ENCODE measurements at places on chromosomes 12 and 14. TPM values are rescaled to one million over a fixed set of nuclear protein-coding genes. Genes with fewer than 3 reads are reported as not detected.
A peak's percentile ranks its signal among the peaks of the same experiment; 100 is the strongest.

DNA sequence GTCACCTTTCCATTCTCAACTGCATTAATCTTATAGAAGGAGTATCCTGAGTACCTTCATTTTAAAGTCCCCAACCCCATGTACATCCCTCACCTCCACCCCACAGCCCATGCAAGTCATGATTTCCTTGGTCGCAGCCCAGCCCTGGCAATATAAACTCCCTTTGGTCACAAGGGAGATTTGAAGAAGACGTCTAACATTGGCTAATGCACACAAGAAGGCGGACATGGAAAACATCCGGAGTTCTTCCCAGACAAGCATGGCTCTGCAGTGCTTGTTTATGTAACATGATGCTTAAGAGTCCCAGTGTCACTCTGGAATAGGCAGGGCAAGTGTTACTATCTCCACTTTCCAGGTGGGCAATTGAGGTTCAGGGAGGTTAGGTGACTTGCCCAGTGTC, 277.6 kb downstream of the DPF3 start:
- no peak for DNase-seq

DNA sequence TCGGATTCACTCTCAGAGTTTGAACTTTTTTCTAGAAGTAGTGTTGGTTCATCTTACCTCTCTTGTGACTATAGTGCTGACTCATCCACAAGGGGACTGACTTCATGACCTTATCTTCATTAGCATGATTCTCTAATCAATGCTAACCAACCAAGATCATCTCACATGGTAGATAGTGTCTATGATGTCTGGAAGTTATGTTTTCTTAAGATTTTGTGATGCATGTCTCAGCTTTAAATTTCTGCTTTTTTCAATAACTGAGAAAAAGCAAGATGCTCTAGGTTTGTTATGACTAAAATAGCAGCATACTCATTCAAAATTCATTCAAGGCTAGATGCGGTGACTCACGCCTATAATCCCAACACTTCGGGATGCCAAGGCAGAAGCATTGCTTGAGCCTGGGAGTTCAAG, 12.3 kb upstream of the SLC35E3 start:
- DNase-seq = no peak

The NAA25 gene
- 24.9 TPM for total RNA-seq

GRCh38 chr14:80109055-80109454, 102.2 kb downstream of the DIO2 start:
- DNase-seq = no peak

The ANKRD33 gene
- total RNA-seq = not detected

- no peak for DNase-seq
Measured at GRCh38 chr12:5969974-5970690, 25.1 kb upstream of the ANO2 start.

DNA sequence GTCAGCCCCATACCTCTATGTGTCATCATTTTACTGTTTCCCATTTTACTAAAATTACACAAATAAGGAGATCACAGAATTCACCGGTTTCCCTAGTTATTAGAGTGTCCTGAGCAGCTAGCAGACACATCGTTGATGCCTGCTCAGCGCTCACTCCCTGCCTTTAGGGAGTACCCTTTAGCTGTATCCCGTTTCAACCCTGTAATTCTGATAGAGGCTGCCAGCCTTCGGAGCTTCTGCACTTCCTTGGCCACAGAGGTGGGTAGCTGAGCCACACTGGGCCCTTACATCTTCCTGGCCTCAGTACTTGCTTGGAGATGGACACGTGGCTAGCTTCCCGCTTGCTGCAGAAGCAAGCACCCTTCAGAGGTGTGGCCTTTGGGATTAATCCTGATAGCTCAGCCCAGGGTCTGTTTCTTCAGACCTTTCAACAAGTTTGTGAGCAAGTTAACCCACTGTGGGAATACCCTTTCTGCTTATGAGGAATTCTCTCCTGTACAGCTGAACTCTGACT, 14.3 kb upstream of the FBXW8 start:
- DNase-seq = no peak

GRCh38 chr12:27515671-27516070, 8.3 kb upstream of the PPFIBP1 start:
- DNase-seq = no peak

- no peak for DNase-seq
Measured at GRCh38 chr12:52494100-52494499, 1.0 kb upstream of the KRT6A start.

The GALNT6 gene
- total RNA-seq = 29.7 TPM

The ITPK1 gene
- 64.8 TPM for total RNA-seq

GRCh38 chr12:29781705-29782266, 2.0 kb downstream of the TMTC1 start:
- DNase-seq = no peak

The CREBL2 gene
- total RNA-seq = 18.3 TPM

The GPD1 gene
- total RNA-seq = 9.2 TPM

DNA sequence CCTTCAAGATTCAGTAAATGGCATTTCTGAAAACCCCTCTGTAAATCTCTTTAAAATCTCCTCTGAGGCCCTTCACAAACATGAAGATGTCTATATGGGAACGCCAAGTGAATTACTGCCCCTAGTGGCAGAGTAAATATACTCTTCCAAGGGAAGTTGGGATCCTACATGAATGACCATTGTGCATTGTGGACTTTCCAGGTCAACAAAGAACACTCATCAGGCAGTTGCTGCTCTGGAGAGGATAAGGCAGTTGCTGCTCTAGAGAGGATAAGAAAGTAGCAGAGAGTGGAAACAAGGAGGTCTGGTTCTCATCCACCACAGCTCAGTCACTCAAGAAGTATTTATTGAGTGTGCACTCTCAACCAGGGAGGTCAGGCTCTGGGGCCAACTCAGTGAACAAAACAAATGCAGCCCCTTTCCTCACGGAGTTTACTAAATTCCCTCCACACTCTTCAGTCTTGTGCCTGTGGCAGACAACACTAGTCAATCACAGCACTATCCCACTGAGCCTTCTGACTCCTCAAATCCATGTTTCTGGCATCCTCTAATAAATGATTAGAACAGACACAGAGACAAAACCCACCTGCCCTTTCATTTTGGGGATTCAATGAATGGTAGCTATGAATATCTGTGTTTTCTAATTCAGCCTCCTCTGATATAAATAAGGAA, 52.9 kb downstream of the SVOP start:
- DNase-seq = no peak

The SAMD15 gene
- total RNA-seq = not detected

DNA sequence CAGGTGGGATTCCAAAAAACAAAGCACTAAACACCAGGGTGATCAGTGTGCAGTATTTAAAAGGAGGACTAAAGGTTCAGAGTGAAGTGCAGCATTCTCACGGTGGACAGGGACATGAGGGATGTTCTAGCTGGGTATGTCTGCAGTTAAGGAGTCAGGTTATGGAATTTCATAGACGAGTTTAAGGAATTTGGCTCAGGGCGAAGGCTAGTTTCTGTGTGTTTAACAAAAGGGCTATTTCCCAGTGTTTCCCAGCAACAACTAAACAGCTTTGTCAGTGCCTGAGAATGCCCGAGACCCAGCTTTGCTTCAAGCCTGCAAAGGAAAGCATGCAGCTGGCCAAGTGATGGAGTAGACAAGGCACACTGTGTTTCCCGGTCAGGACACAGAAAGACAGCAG, 7.0 kb downstream of the KRT1 start:
- DNase-seq = no peak

The CKAP4 gene
- 41.4 TPM for total RNA-seq

DNA sequence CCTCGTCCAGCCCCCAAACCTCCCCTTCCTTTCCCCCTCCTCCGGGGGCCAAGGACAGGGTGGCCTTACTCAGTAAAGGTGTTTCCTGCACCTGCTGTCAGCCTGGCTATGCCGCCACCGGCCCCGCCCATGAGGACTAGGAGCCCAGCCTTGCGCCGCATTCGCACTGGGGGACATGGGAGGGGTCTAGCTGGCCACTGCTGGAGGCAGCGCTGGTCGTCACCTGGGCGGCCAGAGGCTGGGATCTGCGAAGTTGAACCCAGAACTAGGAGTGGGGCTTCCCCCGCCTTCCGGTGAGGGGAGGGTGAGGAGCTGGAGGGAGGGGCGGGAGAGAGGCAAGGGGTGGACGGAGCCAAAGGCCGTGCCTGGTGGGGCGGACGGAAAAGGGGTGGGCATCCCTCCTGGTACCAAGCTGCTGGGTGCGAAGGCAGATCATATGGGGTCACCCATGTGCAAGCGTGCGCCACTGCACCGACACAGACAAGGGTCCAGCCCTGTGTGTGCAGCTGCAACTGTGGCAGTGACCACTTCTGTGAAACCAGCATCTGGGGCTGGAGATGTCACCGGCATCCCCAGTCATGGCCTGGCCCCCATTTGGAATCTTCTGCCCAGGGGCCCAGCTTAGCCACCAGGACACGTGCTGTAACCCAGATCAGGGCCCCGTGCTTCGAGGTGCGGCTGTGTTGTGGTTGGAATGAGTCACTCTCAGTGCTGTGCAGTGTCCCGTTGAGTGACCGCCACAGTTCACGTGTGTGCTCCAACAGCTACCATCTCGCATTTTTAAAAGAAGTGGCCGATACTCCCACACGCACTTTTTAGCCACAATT, 8.5 kb downstream of the AMN start:
- peak; percentile 61 for DNase-seq

GRCh38 chr12:57128519-57129247, 400 bp downstream of the LRP1 start:
- peak; percentile 19 for DNase-seq

The SLC39A2 gene
- total RNA-seq = not detected

DNA sequence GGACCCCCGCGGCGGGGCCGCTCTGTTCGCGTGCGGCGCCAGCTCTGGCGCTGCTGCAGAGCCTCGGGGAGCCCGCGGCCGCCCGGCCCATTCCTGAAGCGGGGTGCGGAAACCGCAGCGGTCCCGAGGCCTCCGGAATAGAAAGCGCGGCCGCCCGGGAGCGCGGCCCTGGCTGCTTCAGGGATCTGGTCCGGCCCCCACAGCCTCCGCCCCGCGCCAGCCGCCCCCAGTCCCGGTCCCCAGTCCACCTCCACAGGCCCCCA, 204 bp downstream of the HSP90AA1 start:
- no peak for DNase-seq

DNA sequence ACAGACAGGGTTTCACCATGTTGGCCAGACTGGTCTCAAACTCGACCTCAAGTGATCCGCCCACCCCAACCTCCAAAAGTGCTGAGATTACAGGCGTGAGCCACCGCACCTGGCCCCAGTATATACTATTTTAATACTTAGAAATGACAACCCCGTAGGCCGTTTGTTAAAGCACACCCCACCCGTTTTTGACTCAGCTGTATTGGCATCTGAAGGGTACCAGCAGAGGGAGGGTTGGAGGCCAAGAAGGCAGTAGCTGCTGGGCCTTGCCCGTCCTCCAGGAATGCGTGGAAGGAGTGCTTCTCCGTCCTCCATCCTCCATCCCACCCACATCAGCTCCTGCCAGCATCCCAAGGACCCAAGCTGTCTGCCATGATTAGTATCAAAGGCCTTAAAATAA, 6.3 kb upstream of the NIN start:
- no peak for DNase-seq

DNA sequence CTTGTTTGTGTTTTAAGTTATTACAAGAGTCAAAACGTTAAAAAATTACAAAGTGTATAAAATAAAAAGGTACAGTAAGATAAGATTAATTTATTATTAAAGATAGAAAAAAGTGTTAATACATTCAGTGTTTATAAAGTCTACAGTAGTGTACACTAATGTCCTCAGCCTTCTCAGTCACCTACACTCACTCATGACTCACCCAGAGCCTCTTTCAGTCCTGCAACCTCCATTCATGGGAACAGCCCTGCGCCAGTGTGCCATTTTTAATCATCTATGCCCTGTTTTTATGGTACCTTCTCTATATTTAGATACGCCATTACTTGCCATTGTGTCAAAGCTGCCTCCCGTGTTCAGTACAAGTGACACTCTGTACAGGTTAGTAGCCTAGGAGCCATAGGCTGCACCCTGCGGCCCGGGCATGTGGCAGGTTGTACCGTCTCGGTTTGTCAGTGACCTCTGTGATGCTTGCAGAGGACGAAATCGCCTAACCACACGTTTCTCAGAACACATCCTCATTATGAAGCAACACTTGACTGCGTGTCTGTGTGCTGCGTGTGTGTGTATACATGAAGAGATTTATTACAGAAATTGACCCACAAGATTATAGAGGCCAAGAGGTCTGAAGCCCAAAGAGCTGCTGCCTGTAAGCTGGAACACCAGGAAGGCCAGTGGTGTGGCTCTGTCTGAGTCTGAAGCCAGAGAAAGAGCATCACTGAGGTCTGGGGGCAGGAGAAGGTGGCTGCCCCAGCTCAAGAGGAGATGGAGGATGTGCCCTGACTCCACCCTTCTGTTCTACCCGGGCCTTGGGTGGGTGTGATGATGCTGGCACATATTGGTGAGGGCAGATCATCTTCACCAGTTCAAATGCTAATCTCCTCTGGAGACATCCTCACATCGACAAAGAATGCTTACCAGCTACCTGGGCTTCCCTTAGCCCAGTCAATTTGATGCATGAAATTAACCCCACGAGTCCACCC, 116.6 kb upstream of the C14orf180 start:
- no peak for DNase-seq

DNA sequence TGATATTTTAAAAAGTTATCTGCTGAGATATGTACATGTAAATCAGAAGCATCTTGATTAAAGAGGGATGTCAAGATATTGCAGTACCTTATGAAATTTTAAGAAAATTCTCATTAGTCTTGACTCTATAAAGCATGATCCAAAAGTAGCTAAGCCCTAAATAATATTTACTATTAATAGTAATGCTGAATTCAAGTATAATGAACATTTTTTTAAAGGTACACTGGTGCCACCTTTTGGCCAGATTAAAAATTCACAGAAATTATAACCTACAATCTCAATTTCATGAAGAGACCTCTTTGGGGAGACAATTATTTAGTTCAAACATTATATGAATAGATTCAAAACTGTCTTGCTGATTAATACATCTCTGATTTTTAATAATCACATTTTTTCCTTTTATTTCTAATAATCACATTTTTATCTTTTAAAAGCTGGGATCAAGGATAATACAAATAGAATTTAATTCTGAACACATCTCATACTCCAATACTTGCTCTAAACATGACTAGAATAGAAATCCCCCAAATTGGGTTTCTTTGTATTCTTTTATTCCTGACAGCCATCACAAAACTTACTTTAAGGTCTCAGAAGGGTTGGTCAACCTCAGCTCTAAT, 13.4 kb downstream of the AKAP5 start:
- DNase-seq = no peak

GRCh38 chr14:100443603-100444002, 120.5 kb downstream of the SLC25A47 start:
- DNase-seq = no peak

The PPP2R3C gene
- 13.5 TPM for total RNA-seq

DNA sequence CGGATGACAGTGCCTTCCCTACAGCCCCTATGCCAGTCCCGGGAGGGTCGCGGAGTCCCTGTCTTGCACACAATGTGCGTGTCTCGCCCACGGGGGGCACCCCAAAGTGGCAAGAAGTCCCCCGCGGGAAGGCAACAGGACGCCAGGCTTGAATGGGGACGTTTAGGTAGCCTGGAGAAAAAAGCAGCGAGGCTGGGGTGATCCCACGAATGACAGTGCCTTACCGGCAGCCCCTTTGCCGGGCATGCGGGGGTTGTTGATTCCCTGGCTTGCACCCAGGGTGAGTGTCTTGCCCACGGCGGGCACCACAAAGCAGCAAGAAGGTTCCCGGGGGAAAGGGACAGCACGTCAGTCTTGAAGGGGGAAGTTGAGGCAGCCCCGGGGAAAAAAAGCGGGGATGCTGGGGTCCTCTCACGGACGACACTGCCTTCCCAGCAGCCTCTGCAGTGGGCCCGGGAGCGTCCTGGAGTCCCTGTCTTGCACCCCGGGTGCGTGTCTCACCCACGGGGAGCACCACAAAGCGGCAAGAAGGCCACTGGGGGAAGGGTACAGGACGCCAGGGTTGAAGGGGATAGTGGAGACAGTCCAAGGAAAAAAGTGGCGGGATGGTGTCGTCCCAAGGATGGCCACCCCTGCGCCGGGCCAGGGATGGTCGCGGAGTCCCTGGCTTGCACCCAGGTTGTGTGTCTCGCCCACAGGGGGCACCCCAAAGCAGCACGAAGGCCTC, 156.8 kb upstream of the ALG10B start:
- DNase-seq = no peak

The TBX3 gene
- total RNA-seq = 7.4 TPM

Data from transverse colon (tissue), 4 donors.